ENCODE measurements at places on chromosomes 4 and X.

DNA sequence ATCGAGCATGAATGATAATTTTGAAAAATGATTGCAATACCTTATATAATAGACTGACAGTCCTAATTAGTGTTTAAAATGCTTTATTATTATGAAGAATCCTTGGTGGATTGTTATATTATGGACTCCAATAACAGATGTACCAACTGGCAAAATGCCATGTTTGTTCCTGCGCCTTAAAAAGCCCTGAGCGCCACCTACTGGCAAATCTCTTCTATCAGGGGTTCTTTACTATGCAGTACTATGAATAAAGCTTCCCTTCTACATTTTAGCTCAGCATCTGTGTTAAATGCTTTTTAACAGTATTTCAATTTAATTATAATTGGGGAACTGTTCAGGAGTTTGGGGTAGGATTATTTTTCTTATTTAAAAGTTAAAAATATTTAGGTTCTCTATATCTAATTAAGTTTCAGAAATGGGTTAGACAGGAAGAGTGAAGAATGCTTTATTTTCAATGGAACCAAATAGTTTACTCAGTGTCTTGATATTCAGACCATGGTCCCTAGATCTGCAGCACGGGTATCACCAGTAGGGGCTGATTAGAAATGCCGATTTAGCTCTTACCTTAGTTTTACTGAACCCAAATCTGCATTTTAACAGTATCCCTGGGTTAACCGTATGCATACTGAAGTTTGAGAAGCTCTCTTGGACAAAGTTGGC is 20.0 kb downstream of the CFAP97 start:
- peak; percentile 72 for DNase-seq

DNA sequence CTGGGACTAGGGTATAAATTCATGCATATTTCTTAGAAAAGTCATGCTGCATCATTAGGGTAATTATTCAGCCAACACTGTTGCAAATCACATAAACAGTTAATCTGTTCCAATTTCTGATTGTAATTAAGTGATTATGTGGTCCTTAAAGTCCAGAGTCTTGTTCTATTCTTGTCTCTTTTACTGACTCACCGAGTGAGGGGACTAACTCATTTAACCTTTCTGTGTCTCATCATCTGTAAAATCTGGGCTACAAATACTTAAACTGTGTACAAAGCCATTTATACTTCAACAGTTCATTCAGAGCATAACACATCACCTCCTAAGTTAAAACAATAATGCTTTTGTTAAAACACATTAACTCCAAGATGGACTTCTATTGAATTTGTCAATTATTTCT is 65.4 kb upstream of the KLHL13 start:
- no peak for DNase-seq

DNA sequence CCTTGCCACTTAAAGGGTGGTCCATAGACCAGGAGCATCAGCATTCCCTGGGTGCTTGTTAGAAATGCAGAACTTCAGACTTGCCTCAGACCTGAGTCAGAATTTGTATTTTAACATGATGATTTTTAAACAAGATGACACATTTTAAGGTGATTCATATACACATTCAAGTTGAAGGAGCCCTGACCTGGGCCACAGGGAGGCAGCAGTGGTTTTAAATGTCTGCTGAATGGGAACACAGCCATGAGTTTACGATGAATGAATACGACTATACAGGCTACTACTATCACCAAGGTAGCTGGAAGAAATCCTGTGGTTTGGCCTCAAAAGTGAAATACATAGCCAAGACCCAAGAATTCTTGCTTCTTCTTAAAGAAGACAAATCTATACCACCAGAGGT is 2.9 kb downstream of the HDAC8 start:
- DNase-seq = no peak

GRCh38 chr4:105543881-105544280 is 8.5 kb upstream of the ARHGEF38 start:
- DNase-seq = no peak

GRCh38 chr4:978957-979701 is 5.8 kb upstream of the DGKQ start:
- no peak for DNase-seq

DNA sequence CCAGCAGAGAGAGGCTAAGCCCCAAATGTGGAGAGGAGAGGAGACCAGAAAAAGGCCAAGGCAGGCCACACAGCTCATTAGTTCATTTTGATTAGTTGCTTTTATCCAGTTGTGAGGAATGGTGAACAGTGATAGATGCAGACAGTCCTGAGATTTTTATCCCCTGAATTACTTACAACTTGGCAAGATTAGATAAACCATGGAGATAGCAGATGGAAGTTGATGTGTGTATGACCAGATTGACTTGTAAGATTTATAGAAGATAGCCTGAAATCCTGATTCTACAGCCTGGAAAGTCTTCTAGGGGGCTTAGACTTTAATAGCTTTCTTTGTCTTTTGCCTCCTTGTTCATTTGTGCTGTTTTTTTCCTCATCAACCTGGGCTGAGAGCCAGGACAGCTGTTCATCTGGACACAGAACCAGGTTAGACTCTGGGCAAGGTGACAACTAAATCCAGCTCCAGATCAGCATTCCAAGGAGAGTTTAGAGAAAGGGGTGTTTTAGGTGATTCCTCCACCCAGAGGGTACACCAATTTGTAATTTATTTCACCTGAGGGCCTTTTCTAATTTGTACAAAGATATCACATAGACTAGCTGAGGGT is 215.5 kb downstream of the SPATA18 start:
- DNase-seq = no peak

DNA sequence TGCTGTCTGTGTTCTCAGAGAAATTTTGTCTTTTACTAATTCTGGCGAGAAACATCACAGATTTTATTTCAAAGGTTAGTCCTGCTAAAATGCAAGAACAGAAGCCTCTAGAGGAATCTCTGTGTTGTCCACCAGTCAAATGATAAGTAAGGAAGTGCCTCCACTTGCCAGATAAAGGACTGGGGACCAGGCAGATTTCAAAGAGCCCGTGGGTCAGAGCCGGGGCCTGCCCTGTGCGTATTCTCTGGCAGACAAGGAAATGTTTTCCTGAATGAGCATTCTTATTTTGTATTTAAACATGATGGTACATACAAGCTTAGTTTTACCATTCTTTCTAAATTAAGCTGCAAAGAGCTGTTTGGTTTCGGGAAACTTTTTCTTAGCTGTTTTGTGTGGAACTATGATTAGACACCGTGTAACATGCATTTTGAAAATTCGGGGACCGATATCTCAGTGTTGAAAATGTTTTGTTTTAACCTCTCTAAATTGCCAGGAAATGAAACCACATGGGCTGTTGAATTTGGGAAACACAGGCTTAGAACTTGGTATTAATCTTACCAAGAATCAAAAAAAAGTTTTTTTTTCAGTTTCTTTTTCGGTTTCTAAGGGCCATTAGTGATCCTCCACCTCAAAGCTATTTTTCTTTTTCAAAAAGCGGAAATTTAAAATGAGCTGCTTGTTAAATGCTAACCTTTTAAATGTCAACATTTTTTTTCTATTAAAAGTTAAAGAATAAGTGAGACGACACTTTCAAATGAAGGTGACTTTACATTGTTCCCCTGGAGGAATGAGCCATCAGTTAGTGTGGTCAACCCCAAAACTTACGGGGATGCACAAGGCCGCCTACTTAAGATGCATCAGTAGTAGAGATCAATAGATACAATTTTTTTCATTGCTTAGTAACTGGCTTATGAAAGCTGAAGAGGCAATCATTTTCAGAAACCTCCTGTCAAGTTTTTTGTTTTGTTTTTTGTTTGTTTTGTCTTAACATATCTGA is 89.6 kb upstream of the MTM1 start:
- peak; percentile 19 for DNase-seq

DNA sequence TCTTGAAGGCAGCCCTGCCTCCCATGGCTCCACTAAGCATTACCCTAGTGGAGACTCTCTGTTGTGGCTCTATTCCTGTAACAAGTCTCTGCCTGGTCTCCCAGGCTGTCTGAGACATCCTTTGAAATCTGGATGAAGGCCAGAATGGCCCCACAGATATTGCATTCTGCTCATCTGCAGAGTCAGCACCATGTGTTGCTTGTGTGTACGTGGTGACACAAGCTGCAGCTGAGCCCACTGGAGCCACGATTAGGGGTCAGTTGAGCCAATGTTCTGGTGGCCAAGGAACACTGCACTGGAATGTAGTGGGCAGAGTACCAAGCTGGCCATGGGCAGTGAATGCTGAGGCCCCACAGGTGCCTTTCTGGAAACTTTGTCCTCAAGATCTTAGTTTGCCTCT is 29.2 kb downstream of the GRID2 start:
- DNase-seq = no peak

DNA sequence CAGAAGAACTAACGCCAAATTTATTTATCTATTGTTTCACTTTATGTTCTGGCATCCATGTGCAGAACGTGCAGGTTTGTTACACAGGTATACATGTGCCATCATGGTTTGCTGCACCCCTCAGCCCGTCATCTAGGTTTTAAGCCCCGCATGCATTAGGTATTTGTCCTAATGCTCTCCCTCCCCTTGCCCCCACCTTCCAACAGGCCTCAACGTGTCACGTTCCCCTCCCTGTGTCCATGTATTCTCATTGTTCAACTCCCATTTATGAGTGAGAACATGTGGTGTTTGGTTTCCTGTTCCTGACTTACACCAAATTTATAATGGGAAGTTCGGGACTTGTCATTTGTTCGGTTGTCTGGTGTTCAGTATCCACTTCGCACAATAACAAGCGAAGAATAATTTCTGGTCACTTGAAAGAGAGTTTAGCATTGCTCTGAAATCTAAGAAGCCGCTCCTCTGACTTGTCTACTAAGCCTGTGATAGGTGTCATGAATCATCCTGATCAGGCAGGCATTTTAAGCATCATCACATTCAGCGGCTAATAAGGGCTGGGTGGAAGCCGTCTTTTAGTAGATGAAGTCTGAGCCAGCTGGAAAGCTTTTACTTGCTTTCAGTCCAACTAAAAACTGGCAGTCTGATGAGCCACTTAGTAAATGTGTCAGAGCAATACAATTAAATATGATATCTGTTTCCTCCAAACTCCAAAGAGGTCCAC is 1065.7 kb upstream of the PABPC4L start:
- no peak for DNase-seq

- no peak for DNase-seq
Observed at GRCh38 chr4:173151496-173151895, 17.1 kb upstream of the GALNT7 start.

DNA sequence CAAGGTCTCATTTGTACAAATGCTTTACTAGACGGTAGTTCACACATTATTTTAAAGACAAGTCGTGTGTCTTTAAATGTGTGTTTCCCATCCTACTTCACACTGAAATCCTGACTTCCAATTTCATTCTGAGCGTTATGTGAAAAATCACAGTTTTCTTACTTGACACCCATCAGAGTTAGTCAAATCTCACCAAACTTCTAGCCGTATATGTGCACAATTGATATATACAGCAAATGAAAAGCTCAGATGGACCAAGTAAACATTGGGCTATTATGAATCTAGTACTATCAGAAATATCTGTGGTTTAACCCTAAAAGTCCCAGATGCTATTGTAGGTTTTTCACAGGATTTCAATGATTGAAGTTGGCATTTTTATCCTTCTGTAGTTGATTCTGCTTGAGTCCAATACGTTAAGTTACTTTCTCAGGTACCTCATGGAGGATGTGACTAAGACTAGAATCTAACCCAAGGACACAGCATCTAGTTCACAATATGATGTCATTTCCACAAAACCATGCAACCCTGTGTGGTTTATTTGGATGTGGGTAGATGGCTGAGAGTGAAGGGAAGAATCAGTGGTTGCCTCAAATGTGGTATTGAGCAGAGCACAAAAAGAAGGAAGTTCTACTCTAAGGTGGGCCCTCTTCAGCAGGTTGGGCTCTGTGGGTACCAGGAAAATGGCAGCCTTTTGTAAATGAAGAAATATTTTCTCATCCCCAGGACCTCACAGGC is 22.1 kb upstream of the TRIM60 start:
- no peak for DNase-seq

DNA sequence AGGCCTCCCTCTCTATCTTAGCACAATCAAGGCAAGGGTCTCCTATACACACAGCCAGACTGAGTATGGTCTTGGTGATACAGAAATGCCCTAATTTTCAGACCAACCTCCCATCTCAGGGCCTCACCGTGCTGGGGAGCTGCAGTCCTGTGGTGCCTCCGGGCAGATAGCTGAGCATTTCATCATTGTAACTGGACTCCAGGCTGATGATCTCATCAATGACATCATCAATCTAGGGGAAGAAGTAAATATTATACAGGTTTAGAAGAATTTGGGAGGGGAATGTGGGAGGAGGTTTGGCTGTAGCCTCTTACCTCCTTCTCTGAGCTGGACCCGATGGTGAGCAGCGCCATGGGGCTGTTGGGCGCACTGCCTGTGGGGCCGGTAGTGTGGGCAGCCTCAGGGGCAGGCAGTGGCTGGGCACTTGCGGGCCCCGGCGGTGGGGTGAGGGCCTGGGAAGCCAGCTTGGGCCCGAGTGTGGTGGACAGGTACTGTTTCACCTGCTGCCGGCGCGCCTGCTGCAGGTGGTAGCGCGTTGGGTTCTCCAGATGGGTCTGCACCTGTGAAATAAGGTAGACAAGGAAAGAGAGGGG is 5.2 kb downstream of the TFE3 start:
- no peak for DNase-seq

GRCh38 chr4:188439641-188440311 is 300.5 kb downstream of the TRIML1 start:
- DNase-seq = no peak

GRCh38 chrX:118675966-118676349 is 51.4 kb upstream of the IL13RA1 start:
- DNase-seq = no peak

DNA sequence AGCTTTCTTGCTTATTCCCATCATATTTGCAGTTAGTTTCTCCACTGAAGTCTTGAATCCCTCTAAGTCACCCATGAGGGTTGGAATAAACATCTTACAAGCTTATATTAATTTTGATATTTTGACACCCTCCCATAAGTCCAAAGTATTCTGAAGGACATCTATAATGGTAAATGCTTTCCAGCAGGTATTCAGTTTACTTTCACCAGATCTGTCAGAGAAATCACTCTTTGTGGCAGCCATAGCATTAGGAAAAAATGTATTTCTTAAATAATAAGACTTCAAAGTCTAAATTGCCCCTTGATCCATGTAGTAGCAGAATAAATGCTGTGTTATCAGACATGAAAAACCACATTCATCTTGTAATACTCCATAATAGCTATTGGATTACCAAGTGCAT is 1371.7 kb upstream of the PABPC4L start:
- no peak for DNase-seq

GRCh38 chr4:12118651-12119213 is 690.0 kb upstream of the HS3ST1 start:
- DNase-seq = no peak

- DNase-seq = no peak
Observed at GRCh38 chrX:43087830-43088229, 309.9 kb upstream of the PPP1R2C start.

GRCh38 chrX:47514533-47515235 is 31.7 kb upstream of the ZNF41 start:
- DNase-seq = no peak

DNA sequence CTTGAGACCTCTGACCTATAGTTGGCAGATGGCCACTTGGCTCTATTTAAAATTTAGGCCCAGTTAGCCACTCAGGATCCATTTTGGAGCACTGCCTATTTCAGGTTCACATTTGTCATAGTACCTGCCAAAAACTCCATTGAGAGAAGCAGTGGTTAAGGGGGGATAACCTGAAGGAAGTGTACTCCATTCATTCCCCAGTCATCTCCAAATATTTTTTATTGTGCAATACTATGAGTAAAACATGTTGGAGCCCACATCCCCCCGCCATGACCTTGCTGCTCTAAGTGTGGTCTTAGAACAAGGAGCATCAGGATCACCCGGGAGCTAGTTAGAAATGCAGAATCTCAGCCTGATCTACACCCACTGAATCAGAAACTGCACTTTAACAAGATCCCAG is 21.1 kb downstream of the PLP1 start:
- no peak for DNase-seq

- DNase-seq = no peak
Observed at GRCh38 chr4:121439669-121440068, 58.9 kb upstream of the QRFPR start.

Data from stimulated activated CD4-positive, alpha-beta T cell treated with anti-CD3 and anti-CD28 coated beads, Interleukin-2, amount 100 ng/mL, for 24 hours (primary cell).